ENCODE measurements at places on chromosomes 5 and 9. TPM values are rescaled to one million over a fixed set of nuclear protein-coding genes. Genes with fewer than 3 reads are reported as not detected.

The REXO4 gene
- total RNA-seq: 22.6 TPM

The CTXN3 gene
- not detected for total RNA-seq

- no peak for DNase-seq
Observed at GRCh38 chr5:73948720-73949119, 322.7 kb downstream of the ARHGEF28 start.

The UGT3A1 gene
- not detected for total RNA-seq

DNA sequence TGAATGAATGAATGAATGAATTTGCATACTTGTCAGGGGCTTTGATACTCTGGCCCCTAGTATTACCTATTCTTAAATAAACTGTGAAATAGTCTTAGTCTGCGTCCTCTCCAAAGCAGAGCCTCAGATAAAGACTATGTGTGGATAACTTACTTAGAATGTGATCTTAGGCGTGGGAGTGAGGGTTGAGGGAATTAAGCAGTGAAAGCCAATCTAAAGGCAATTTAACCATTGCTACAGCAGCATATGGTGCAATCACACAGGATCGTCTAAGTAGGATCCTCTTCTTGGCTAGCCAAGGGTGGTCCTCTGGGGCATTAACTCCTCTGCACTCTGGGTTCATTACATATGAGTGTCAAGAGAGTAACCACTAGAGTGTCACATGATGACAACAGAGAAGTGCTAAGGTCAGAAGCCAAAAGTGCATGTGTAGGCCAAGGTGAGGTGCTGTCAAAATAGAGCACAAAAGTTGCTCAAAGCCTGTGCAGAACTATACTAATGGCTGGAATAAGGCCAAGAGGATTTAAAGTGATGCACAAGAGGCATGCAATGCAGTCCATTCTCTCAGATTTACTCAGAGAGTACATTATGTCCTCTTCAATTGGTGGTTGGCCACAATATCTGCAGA, 274.4 kb upstream of the SEMA6A start:
- DNase-seq: no peak

The CRB2 gene
- total RNA-seq: 0.93 TPM
